RKO (cell line): ENCODE measurements at places on chromosomes 1 and 21.

DNA sequence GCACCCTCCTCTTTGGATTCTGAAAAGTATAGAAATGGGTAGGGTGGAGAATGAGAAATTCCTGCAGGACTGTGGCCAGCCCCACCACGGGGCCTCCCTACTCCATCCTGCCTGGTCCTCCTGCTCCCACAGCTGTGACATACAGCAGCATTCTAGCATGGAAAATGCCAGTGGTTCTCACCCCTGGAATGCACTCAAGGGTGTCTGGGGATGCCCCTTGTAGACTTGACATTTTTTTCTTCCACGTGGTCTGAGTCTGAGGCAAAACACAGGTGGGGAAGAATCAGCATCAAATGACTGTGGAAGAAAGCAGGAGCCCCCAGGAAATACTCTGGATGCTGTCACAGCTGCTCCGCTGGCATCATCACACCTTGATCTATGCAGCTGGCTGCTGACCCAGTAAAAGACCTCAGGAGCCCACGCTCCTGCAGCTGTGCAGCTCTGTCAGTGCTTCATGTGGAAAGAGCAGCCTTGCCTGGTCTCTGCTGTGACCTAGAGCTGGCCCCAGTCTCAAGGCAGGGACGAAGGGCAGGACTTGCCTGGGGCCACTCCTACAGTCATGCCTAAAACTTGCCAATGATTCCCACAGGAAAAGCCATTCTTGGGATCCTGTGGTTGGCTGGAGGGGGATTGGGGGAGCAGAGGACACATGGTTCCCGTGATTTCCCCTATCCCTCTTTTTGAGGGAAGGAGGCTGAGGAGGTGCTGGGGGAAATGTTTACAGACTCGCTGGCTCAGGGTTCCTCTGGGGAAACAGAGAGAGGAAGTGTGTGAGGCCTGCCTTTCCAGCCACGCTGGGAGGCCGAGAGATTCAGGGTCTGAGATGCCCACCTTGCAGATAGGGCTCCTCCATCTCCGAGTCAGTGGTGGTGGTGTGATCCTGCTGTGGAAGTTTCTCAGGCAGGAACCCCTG lies 10.8 kb upstream of the A3GALT2 start:
- no peak for DNase-seq

- peak; percentile 64 for DNase-seq
Observed at GRCh38 chr1:84122780-84123382, 21.2 kb upstream of the PRKACB start.

- DNase-seq, result no peak
Observed at GRCh38 chr21:20308586-20309315, 689.5 kb upstream of the NCAM2 start.

DNA sequence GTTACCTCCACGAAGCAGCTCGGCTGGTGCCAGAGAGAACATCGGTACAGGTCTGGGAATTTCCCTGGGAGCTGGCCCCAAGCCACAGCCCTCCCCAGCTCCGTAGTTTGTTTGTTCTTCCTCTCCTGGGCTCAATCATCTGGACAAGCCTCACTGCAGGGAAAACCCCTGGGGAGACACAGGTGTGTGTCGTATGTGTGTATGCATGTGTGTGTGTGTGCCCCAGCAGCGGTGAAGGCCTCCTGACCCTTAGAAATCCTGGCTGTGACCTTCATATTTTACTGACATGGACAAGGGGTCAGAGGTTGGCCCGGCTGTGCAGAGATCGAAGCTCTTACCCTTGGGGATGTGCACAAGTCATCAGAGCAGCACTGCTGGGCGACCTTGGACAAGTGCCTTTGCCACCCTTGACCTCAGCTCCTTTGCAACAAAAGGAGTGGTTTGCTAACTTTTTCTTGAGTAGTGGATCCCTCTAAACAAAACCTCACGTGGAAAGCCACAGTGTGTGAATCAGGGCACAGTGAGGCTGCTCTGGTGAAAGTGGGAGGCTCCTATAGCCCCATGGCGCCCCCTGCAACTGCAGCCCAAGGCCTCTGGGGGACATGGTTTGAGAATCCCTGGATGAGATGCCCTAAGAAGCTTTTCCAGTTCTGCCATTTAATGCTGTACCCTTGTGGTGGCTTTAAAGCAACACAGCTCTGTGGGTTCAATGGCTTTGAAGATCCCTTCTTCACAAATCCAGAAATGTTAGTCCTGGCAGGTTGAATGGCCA lies 12.3 kb upstream of the IL22RA1 start:
- DNase-seq, result no peak

DNA sequence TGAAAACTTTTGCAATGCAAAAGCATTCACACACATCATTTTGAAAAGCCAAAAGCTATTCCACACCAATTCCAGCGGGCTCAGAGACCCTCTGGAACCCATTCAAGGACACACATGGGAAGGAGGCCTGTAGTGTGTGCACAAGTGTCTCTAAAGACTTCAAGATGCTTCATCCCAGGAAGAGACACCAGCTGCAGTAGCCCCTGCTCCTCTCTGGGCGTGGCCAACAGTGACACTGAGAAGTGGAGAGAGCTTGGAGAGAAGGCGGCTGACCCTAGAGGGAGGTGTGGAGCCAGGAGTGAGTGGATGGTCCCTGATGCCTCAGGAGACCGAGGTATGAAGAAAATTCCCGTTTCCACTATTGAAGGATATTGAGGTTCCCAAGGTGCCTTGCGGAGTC lies 14.9 kb upstream of the TNNI1 start:
- DNase-seq, result no peak

DNA sequence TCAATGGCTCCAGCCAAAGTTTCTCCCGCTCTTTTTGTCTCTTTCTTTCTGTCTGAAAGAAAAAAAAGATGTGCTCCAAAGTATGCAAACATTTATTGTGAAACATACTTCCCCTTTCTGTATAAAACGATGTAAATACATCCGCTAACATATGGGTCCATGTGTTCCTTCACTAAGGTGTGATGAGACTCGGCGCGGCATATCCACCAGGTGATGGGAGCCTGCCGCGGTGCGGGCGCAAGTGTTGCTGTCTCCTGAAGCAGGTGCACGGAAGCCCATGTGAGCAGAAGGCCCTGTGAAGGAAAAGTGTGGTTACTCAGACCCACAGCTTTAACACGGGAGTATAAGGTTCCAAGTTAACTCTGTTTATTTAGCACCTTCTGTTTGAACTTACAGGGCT lies 466.6 kb upstream of the C1orf87 start:
- no peak for DNase-seq

- DNase-seq, result no peak
Observed at GRCh38 chr1:43435146-43436145, 18.3 kb downstream of the HYI start.

DNA sequence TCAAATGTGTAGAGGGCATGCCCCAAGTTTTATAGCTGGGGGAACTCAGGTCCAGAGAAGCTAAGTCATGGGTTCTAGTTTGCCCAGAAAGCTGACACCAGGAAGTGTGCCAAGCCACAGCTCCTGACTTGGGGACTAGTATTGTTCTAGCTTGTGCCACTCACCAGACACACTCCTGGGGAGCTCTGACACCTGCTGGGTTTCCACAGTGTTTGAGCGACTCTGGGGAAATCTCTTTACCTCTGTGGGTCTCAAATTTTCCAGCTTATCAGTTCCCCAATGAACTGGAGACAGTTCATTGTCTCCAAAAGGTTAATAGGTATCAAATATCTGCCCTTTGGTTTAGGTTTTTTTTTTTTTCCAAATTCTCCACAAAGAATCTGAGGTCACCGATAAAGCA lies 4.2 kb downstream of the KISS1 start:
- DNase-seq, result no peak

DNA sequence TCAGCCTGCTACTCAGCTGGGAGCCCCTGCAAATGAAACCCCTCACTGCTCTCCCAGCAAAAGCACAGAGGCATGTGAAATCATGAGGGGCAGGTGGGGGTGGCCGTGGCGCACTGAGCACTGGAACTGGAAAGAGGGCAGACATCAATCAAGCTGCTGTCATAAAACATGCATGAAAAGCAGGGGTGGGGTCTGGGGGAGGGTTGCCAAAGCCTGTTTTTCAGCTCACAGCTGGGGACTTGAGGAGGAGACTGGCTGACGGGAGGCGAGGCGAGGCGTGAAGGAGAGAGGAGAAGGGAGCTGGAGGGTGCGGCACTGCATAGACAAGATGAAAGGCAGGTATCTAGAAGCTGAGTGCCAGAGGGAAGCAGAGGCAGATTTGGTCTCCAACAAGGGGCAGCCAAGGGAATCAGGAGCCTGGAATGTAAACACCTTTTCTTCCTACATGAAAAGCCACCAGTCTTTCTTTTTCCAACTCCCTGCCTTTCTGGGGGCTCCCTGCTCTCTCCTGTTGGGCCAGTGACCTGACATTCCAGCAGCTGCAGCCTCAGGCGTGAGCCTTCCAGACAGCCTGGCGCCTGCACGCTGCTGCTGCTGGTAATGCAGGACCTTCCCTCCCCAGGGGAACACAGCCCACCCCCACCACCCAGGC lies 87.0 kb downstream of the NMNAT2 start:
- no peak for DNase-seq

DNA sequence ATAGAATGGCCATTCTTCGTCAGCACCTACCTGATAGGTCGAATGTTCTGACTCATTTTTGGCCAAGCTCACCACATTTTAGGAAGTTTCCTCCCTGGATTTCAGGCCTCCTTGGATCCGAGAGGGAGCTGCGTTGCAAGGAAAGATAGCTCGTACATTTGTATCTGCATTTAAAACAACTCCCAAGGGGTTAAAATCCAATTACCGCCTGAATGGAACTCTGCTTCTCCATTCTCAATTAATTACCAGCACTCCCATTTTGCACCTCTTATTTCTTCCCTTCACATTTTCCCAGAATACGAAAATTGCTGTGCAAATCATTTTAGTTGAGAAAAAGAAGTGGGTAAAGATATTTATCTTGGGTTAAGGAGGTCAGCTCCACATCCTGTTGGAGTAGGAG lies 610.7 kb downstream of the NPHP4 start:
- no peak for DNase-seq

GRCh38 chr1:28199328-28200233 lies 23.1 kb upstream of the PTAFR start:
- no peak for DNase-seq

DNA sequence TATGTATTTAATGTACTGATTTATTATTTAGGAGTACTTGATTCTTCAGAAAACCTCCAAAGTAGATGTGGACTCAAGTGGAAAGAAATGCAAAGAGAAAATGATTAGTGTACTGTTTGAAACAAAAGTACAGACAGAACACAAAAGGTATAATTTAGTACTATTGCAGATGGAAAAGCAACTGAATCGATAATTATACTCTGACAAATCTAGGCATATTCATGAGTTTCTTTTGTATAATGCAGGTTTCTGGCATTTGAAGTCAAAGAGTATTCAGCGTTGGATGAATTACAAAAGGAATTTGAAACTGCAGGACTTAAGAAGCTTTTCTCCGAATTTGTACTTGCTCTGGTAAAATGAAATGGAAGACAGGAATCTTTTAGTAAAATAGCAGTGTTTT lies 12.5 kb downstream of the RWDD3 start:
- DNase-seq, result no peak

DNA sequence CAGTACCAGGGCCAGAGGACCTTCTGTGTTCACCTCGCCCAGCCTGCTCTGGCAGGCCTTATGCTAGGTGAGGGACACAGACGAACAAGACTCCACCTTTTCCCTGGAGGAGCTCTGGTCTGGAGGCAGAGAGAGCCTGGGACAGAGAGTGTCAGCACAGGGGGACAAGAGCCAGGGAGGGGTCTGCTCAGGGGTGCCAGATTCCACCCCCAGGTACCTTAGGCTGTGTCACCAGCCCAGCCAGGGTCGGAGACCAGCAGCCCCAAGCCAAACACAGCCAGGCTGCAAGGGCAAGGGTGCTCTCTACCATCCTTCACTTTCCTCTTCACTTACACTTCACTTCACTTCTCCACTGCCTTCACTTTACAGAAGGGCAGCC lies 4.3 kb upstream of the LRP8 start:
- no peak for DNase-seq

DNA sequence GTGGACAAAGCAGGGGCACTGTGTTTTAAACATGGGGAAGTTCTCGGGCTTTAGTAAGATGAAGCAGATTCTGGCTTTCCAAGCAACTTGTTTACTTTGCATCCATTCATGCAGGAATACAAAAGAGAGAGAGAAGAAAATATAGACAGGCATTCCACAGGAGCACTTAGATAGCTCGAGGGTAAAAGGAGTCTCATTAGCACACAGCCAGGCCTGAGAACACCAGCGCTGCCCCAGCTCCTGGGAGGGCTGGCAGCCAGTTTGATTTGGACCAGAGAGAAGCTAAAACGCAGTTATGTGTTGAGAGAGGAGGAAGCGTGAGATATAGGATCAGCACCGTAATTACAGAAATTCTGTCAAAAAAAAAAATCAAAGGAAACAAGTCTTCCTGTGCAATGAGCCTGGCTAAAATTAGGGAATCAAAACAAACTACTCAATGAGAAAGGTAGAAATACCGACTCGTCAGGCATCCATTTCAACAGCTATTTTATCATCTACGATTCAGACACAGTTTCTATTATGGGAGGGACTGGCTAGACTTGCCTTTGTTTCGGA lies 68.2 kb downstream of the CLSTN1 start:
- DNase-seq, result no peak

GRCh38 chr1:101198842-101199636 lies 37.8 kb upstream of the S1PR1 start:
- DNase-seq, result no peak

DNA sequence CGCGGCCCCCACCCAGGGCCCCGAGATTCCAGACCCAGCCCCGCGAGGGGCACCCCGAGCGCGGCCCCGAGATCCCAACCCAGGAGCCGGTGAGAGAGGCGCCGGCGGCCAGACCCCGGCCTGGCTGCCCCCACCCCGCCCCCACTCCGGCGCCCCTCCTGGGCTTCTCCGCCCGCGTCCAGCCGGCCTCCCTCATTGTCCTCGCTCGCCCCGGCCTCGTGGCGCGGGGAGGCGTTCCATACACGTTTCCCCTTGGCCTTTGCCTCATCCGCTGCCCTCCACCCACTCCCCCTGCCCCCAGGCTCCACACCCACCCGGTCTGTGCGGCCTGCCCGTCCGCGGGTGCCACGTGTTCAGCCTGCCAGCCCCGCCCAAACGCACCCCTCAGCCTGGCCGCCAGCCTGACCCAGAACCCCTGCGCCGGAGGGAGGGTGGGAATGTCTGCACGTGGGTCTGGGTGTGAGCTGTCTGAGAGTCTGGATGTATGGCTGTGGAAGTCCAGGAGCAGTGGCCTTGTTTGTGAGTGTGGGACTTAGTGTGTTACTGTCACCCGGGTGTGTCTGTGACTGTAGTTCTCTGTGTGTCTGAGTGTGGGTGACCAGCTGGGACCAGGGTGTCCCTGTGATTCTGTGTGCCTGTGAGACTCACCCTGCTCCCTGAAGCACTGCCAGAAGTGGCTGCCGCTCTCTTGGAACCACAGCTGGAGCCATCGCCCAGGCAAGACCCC lies 681 bp downstream of the B4GALT2 start:
- DNase-seq, result peak; percentile 72

- DNase-seq, result peak; percentile 88
Observed at GRCh38 chr1:6486433-6487011, 4.9 kb downstream of the PLEKHG5 start.

DNA sequence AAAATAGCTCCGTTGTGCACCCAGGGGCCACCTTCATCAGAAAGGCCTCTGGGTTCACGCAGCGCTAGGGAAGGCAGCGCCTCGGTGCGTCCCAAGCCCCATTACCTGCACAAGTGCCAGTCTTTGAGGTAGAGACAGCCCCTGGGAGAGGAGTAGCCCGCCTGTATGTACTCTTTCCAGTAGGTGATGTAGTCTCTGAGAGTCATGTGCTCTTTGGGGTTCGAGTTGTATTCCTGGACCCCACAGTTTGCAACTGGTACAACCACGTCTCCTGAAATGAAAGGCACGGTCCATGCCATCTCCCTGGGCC lies 601 bp downstream of the JMJD4 start:
- no peak for DNase-seq
